ENCODE measurements at places on chromosomes 2 and 18. TPM values are rescaled to one million over a fixed set of nuclear protein-coding genes. Genes with fewer than 3 reads are reported as not detected.

GRCh38 chr2:187920511-187920910 is 366.3 kb upstream of the TFPI start:
- no peak for DNase-seq

- DNase-seq, result no peak
Observed at GRCh38 chr18:55897091-55897689, 309.2 kb upstream of the TCF4 start.

GRCh38 chr2:86807468-86808275 is 17.0 kb upstream of the CD8A start:
- peak; percentile 15 for DNase-seq

DNA sequence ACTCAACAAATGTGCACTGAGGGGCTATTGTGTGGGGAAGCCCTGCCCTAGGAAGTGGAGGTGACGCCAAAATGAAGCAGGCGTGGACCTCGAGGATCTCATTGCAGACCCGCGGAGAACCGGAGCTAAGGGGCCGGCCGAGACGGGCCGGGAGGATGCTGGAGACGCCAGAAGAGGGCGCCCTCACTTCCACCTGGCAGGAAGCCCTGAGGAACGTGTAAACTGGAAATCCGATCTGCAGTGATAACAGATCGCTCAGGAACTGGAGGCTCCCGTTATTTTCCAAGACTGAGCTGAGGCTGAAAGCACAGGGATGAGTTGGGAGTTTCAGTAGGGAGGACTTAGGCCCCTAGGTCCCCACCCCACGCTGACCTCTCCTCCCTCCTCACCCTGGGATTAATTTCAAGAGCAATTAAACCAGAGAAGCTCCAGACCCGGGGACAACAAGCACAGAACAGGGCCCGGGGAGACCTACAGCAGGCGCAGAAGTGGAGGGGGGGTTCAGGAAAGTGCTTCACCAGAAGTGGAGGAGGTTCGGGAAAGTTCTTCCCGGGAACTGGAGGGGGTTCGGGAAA is 7.7 kb upstream of the COL6A3 start:
- DNase-seq, result peak; percentile 16

The CHRND gene
- not detected for total RNA-seq

DNA sequence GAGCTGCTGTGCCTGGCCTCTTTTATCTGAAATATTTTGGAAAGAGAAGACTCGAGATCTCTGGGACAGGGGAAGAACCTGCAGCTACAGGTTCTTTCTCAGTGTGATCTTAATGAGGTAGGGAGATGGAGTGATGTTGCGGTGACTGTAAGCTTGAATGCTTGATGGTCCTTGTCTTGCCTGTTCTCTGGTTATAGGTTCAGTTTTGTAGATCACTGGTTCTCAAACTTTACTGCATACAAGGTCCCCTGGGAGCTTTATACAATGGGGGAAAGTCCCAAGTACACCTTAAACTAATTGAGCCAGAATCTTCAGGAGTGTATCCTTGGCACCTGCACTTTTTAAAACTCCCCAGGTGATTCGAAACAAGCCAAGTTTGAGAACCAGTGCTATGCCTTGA is 136.7 kb upstream of the CXCR4 start:
- no peak for DNase-seq

GRCh38 chr2:239158641-239159475 is 242.0 kb downstream of the HDAC4 start:
- DNase-seq, result no peak

All from epithelial cell of proximal tubule (primary cell).